B cell (primary cell): ENCODE measurements at places on chromosomes 5 and 9. TPM values are rescaled to one million over a fixed set of nuclear protein-coding genes. Genes with fewer than 3 reads are reported as not detected.

- DNase-seq, result no peak
- H3K4me3 ChIP-seq, result no peak overlapping the region
- H3K27me3 ChIP-seq, result no peaks in the 10 kb centered on the region
- peaks cover 62% of the 10 kb centered on the region for H3K4me1 ChIP-seq
- peak overlapping the region; percentile 10 for H3K27ac ChIP-seq
Measured at GRCh38 chr9:131259916-131260597, 16.3 kb downstream of the FAM78A start.

Gene PDE6A
- total RNA-seq, result not detected in 2 replicates

Gene SGTB
- 5.5 and 7.3 TPM in 2 replicates for total RNA-seq

GRCh38 chr9:7433508-7434292 is 365.9 kb downstream of the DMAC1 start:
- H3K4me1 ChIP-seq, result no peaks in the 10 kb centered on the region
- DNase-seq, result no peak
- H3K4me3 ChIP-seq, result no peak overlapping the region
- H3K27me3 ChIP-seq, result no peaks in the 10 kb centered on the region
- no peaks in the 10 kb centered on the region for H3K36me3 ChIP-seq

DNA sequence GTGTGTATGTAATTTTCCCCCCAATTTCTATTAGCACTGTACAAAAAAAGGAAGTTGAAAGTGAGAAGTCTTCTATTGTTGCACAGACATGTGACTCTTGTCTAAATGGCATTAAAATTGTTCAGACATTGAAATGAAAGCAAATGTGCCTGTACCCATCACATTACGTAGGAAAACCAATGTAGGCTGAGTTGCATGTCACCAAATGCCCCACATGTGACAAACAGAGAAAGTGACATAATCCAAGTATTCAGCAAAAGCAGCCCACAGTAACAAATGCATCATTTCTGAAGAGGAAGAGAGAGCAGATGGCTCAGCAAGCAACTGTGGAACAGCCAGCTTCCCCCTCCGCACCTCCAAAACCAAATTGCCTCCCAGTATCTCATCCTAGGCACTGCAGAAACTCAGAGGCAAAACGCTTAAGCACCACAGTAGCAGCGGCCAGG is 161.5 kb upstream of the NR4A3 start:
- H3K36me3 ChIP-seq, result no peaks in the 10 kb centered on the region
- peaks cover 14% of the 10 kb centered on the region for H3K4me1 ChIP-seq
- peak overlapping the region; percentile 80 for H3K27ac ChIP-seq
- DNase-seq, result peak; percentile 90

Gene RGS7BP
- total RNA-seq, result not detected in 2 replicates
